Thyroid gland (tissue), 4 donors: ENCODE measurements at places on chromosomes 11 and 22.

DNA sequence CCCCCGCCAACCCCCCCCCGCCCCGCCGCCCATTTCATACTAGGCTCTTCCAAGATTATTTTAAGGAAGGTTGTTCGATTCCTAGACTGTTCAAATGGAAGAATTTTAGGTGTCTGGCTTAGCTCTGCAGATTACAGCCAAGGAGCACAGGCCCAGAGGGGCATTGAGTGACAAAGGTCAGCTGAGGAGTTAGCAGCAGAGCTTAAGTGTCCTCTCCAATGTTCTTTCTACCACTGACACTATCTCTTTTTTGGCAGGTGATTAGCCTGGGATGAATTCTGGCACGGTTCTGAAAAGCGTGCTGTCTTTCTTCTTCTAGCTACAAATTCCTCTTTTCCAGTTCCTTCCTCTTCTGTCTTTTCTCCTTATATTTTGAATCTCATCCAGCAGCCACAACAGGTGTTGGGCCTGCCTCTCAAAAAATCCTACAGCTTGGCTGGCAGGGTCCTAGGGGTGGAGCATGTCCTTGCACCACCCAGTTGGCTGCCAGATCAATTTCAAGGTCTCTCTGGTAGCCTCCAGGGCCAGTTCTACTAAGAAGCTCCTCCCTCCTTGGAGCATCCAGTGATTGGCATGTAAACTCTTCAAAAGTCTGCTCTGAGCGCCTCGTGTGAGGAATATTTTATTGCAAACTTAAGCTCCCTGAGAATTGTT, 23.0 kb downstream of the KCNE3 start:
- no peaks in the 10 kb centered on the region for H3K27me3 ChIP-seq
- peak; percentile 13 for DNase-seq
- H3K27ac ChIP-seq: no peak overlapping the region
- H3K4me1 ChIP-seq: peaks cover 6% of the 10 kb centered on the region
- no peak overlapping the region for H3K4me3 ChIP-seq

GRCh38 chr11:44344423-44344820, 34.5 kb upstream of the ALX4 start:
- H3K36me3 ChIP-seq: no peaks in the 10 kb centered on the region
- no peak overlapping the region for H3K27ac ChIP-seq
- H3K27me3 ChIP-seq: no peaks in the 10 kb centered on the region
- no peak overlapping the region for H3K4me3 ChIP-seq

DNA sequence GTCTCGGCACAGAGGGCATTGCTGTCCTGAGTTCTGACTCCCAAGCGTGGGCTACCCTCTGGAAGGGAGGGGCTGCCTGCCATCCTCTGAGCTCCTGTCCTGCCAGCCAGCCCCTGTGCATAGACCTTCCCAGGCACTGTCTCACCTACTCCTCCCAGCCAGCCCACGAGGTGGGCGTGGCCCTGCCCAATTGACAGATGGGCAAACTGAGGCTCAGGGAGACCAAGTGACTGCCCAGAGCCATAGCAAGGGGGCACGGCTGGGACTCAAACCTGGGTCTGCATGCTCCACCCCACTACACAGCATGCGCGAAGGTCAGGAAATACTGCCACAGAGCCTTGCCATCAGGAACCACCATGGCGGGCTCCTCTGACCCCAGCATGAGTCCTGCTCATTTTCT, 29.4 kb upstream of the PRR5 start:
- no peaks in the 10 kb centered on the region for H3K36me3 ChIP-seq
- no peaks in the 10 kb centered on the region for H3K27me3 ChIP-seq
- H3K4me3 ChIP-seq: no peak overlapping the region
- no peak for DNase-seq
- peaks cover 12% of the 10 kb centered on the region for H3K4me1 ChIP-seq

GRCh38 chr11:56841210-56841810, 92.8 kb upstream of the OR9G4 start:
- no peaks in the 10 kb centered on the region for H3K27me3 ChIP-seq
- no peaks in the 10 kb centered on the region for H3K36me3 ChIP-seq
- H3K4me1 ChIP-seq: no peaks in the 10 kb centered on the region
- H3K27ac ChIP-seq: no peak overlapping the region
- DNase-seq: peak; percentile 43

DNA sequence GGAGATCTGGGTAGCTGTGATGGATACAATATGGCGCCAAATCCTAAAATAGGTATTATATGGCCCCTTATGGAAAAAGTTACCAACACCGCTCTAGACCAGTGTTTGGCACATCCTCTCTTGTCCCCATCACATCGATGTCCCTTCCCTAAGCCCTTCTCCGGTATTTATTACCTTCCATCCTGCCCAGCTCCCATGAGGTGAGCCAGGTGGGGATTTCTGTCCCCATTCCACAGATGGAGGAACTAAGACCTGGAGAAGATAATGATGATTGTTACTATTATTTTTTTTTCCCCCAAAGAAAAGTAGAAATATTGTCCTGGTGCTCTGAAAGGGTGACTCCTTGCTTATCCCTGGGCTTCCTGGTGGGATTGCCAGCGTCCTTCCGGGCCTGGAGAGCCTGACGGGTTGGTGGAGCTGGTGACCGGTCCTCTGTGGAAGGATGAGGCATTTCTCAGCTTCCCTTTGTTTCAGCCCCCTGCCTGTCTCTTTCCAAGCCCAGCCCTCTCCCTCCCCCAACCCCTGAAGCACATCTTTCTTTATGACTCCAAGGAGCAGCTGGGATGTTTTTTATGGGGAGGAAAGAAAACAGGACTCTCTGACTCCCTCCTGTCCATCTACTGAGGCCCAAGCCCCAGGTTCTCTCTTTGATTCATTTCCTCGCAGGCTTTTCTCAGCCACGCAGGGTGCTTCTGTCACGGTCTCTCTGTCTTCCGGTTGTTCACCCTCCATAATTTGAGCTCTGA, 65.4 kb downstream of the TP53I11 start:
- H3K4me3 ChIP-seq: no peak overlapping the region
- DNase-seq: no peak
- peaks cover 22% of the 10 kb centered on the region for H3K4me1 ChIP-seq
- H3K36me3 ChIP-seq: no peaks in the 10 kb centered on the region

- no peaks in the 10 kb centered on the region for H3K36me3 ChIP-seq
- no peak overlapping the region for H3K27ac ChIP-seq
- no peak for DNase-seq
- no peaks in the 10 kb centered on the region for H3K4me1 ChIP-seq
- no peaks in the 10 kb centered on the region for H3K27me3 ChIP-seq
Measured at GRCh38 chr11:64959498-64959897, 12.4 kb downstream of the MAJIN start.

DNA sequence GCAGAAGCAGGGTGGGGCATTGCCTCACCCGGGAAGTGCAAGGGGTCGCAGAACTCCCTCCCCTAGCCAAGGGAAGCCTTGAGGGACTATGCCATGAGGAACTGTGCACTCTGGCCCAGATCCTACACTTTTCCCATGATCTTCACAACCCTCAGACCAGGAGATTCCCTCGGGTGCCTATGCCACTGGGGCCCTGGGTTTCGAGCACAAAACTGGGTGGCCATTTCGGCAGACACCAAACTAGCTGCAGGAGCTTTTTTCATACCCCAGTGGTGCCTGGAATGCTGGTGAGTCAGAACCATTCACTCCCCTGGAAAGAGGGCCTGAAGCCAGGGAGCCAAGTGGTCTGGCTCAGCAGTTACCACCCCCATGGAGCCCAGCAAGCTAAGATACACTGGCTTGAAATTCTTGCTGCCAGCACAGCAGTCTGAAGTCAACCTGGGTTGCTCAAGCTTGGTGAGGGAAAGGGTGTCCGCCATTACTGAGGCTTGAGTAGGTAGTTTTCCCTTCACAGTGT, 573.7 kb upstream of the ANO3 start:
- H3K4me3 ChIP-seq: no peak overlapping the region
- no peaks in the 10 kb centered on the region for H3K36me3 ChIP-seq
- DNase-seq: peak; percentile 40
- no peaks in the 10 kb centered on the region for H3K27me3 ChIP-seq

- H3K4me1 ChIP-seq: no peaks in the 10 kb centered on the region
- no peak for DNase-seq
- no peaks in the 10 kb centered on the region for H3K36me3 ChIP-seq
- no peaks in the 10 kb centered on the region for H3K27me3 ChIP-seq
- no peak overlapping the region for H3K27ac ChIP-seq
Measured at GRCh38 chr22:33653532-33654063, 266.7 kb downstream of the LARGE1 start.

DNA sequence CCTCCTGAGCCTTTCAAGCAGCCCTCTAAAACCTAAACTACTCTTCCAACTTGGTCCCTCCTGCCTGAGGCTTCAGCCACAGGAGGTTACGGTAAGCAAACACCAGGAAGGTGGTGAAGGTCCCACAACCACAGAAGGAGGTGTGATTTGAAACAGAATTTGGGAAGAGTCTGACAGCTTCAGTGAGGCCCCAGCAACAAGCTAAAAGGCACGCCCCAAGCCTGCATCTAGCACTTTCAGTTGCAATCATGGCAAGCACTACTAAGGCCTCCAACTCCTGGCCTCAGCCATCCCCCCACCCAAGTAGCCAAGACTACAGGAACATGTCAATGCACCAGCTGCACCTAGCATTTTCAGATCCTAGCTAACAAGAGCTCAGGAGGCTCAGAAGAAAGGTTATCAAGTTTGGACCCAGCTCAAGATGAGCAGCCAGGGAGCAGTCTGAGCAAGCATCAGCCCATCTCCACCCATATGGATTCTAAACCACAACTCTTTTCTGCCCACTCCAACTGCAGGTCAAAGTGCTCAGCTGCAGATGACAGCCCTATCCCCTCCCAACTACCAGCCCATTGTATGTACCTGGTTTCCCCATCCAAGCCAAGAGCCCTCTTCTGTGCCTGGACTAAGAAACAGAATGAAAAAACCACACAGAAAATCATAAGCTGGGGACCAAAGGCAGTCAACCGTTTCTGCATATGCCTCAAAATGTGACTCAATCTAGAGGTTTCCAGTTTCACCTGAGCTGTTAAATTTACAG, 10.4 kb upstream of the AHNAK start:
- H3K27ac ChIP-seq: peak overlapping the region; percentile 83
- no peak for DNase-seq
- H3K4me1 ChIP-seq: peaks cover 71% of the 10 kb centered on the region
- H3K27me3 ChIP-seq: no peaks in the 10 kb centered on the region
- no peak overlapping the region for H3K4me3 ChIP-seq

DNA sequence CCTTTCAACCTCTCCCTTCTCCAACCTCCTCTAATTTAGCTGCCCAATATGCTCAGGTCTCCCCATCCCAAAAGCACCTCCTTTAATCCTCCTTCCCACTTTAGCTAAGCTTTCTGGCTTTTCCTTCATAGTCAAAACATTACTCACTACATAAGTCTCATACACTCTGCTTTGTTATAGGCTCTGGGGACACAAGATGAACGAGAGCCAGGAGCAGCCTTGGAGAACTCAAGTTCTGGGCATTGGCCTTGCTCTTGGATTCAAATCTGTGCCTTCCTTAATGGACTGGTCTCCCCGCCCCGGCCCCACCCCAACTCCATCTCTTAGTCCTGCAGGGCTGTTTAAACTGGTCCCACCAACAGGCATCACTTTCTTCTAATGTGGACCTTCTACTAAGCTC, 11.4 kb upstream of the HPX start:
- H3K4me3 ChIP-seq: no peak overlapping the region
- no peaks in the 10 kb centered on the region for H3K27me3 ChIP-seq

- no peaks in the 10 kb centered on the region for H3K27me3 ChIP-seq
- no peak for DNase-seq
- H3K4me1 ChIP-seq: no peaks in the 10 kb centered on the region
- H3K27ac ChIP-seq: no peak overlapping the region
- H3K36me3 ChIP-seq: no peaks in the 10 kb centered on the region
- no peak overlapping the region for H3K4me3 ChIP-seq
Measured at GRCh38 chr22:47008208-47008885, 245.9 kb downstream of the TBC1D22A start.

GRCh38 chr11:72764503-72764902, 12.3 kb upstream of the ARAP1 start:
- no peak overlapping the region for H3K4me3 ChIP-seq
- no peaks in the 10 kb centered on the region for H3K36me3 ChIP-seq
- no peak for DNase-seq
- H3K27me3 ChIP-seq: no peaks in the 10 kb centered on the region

DNA sequence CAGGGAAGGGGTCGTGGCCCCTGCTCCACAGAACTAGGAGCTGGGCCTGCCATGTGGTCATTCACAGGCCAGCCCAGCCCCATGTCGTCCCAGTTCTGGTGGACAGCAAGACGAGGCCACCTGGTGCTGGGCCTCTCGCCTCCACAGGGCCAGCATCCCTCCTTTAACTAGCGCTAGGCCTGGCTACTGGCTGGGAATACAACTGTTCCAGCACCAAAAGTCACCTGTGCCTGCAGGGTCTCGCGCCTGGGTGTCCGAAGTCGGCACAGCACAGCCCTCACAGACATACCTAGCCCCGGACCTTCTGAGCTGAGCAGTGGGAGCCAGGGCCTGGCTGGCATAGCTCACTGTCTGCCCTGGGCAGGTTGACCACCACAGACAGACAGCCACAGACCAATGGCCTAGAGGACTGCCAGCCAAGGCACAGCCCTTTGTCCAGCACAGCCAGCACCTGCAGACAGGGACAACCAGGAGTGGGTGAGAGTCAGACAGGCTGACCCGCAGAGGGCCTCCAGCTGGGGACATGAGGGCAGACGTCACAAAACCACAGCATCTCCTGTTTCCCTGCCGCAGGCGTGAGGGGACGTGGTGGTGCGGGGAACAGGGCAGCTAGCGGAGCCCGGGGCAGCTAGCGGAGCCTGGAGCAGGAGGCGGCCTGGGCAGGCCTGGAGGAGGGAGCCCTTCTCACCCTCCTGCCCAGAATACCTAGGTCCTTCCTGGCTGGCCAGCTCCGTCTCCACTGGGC, 27.2 kb upstream of the TH start:
- H3K4me3 ChIP-seq: no peak overlapping the region
- no peaks in the 10 kb centered on the region for H3K27me3 ChIP-seq
- H3K27ac ChIP-seq: no peak overlapping the region
- peaks cover 20% of the 10 kb centered on the region for H3K4me1 ChIP-seq
- DNase-seq: no peak

DNA sequence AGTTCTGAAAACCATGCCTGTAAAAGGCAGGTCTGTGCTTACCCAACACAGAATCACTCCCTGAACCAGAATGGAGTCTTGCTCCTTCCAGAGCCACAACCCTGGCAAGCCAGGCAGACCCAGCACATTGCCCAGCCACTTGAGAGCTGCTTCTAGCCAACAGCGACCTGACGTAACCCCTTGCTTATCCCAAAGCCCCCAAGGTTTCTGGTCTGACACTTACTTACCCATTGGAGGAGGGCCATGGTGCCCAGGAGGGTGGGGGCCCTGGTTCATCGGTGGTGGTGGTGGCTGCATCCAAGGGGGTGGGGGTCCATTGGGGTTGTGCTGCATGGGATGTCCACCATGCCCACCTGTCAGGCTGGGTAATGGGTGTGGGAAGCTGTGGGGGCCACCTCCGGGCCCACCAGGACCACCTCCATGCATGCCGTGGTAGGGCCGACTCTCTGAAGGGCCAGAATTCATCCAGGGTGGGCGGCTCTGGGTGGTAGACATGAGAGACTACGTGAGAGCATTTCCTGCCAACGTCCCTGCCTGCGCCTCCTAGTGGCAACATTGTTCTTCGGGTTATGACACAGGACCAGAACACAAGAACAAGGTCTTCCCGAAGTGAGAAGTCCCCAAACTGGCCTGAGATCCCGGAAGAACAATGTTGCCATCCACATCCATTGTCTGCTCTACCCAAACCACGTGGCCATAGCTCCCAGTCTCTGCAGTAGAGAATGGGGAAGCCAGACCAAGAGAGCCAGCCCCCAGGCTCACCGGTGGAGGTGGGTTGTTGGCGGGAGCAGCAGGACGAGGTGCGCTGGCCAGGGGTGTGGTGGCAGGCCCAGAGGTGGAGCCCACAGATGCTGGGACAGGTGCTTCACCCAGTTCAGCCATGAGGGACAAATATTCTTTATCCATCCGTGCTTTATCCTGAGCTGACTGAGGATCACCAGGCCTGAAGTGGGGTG, 7.8 kb upstream of the PYGM start:
- no peak overlapping the region for H3K27ac ChIP-seq
- DNase-seq: peak; percentile 57
- no peaks in the 10 kb centered on the region for H3K27me3 ChIP-seq
- H3K4me3 ChIP-seq: no peak overlapping the region
- H3K36me3 ChIP-seq: peaks cover 86% of the 10 kb centered on the region
